ENCODE measurements at places on chromosomes 6 and 20. TPM values are rescaled to one million over a fixed set of nuclear protein-coding genes. Genes with fewer than 3 reads are reported as not detected.
A peak's percentile ranks its signal among the peaks of the same experiment; 100 is the strongest.

GRCh38 chr6:107806691-107807090, 17.4 kb downstream of the SCML4 start:
- no peak for DNase-seq
- peaks cover 3% of the 10 kb centered on the region for H3K4me1 ChIP-seq
- no peak overlapping the region for H3K4me3 ChIP-seq
- no peaks in the 10 kb centered on the region for H3K27me3 ChIP-seq
- no peak overlapping the region for H3K27ac ChIP-seq

DNA sequence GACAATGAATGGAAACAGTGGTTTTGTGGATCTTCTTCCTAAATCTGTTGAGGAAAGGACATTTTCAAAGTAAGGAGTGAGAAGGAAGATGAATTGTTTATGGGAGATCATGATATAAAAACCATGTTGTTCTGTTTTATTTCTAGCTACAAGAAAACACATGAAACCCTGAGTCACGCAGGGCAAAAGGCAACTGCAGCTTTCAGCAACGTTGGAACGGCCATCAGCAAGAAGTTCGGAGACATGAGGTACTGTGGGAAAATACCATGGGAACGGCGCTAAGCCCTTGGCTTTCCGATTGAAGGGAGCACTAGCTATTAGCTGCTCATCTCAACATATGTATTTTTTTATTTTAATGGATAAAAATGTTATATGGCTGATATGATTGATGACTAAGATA, 53.6 kb downstream of the HDDC2 start:
- no peaks in the 10 kb centered on the region for H3K36me3 ChIP-seq
- no peaks in the 10 kb centered on the region for H3K4me1 ChIP-seq
- H3K4me3 ChIP-seq, result no peak overlapping the region
- no peak for DNase-seq

- no peak overlapping the region for H3K27ac ChIP-seq
- DNase-seq, result no peak
- H3K4me3 ChIP-seq, result no peak overlapping the region
- H3K4me1 ChIP-seq, result peaks cover 11% of the 10 kb centered on the region
- no peaks in the 10 kb centered on the region for H3K36me3 ChIP-seq
These were observed 11.3 kb upstream of the TFAP2A start for GRCh38 chr6:10425975-10426780.

- no peaks in the 10 kb centered on the region for H3K4me1 ChIP-seq
- no peaks in the 10 kb centered on the region for H3K36me3 ChIP-seq
- DNase-seq, result no peak
- H3K27me3 ChIP-seq, result peaks cover 2% of the 10 kb centered on the region
- H3K27ac ChIP-seq, result no peak overlapping the region
These were observed 126.2 kb upstream of the ARID1B start for GRCh38 chr6:156650896-156651390.

DNA sequence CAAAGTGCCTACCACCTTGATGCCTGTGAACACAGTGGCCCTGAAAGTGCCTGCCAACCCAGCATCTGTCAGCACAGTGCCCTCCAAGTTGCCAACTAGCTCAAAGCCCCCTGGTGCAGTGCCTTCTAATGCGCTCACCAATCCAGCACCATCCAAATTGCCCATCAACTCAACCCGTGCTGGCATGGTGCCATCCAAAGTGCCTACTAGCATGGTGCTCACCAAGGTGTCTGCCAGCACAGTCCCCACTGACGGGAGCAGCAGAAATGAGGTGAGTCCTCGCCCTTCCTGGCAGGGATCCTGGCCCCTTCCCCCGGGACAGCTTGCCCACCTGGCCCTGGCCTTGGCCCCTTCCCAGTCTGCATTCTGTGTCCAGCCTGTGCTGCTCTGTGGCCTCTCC, 17.9 kb downstream of the MAVS start:
- no peak for DNase-seq
- peaks cover 63% of the 10 kb centered on the region for H3K36me3 ChIP-seq
- H3K27ac ChIP-seq, result no peak overlapping the region
- H3K4me3 ChIP-seq, result no peak overlapping the region
- no peaks in the 10 kb centered on the region for H3K4me1 ChIP-seq

GRCh38 chr6:100461278-100461916, 3.3 kb downstream of the SIM1 start:
- H3K36me3 ChIP-seq, result no peaks in the 10 kb centered on the region
- no peak for DNase-seq
- peaks cover 22% of the 10 kb centered on the region for H3K4me1 ChIP-seq

GRCh38 chr6:17638212-17638715, 38.2 kb downstream of the FAM8A1 start:
- DNase-seq, result no peak
- no peak overlapping the region for H3K4me3 ChIP-seq
- peaks cover 64% of the 10 kb centered on the region for H3K36me3 ChIP-seq

DNA sequence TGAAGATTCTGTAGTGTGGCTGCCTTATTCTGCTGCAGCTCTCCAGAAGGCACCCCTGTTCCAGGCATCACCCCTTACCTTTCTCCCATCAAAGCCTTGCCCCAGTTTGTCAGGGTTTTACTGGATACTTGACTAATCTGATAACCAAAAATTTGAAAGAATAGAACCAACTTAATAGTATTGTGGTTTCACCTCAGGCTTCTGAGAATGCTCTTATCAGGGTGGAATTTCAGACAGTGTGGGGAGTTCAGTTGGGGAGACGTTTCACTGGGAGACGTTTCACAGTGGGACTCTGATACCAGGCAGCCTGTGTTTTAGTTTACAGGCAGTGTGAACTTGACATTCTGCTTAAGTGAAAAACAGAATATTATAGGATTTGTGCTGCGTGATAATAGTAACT, 50.5 kb downstream of the SCAND1 start:
- no peak overlapping the region for H3K27ac ChIP-seq
- no peak for DNase-seq
- no peak overlapping the region for H3K4me3 ChIP-seq
- H3K27me3 ChIP-seq, result no peaks in the 10 kb centered on the region
- no peaks in the 10 kb centered on the region for H3K4me1 ChIP-seq

- H3K36me3 ChIP-seq, result no peaks in the 10 kb centered on the region
- H3K27me3 ChIP-seq, result no peaks in the 10 kb centered on the region
- H3K27ac ChIP-seq, result no peak overlapping the region
- H3K4me3 ChIP-seq, result no peak overlapping the region
- no peaks in the 10 kb centered on the region for H3K4me1 ChIP-seq
These were observed 180.2 kb upstream of the HDAC2 start for GRCh38 chr6:114151064-114151690.

GRCh38 chr6:36094753-36095496, 35.4 kb upstream of the MAPK13 start:
- peak; percentile 93 for DNase-seq
- H3K4me3 ChIP-seq, result no peak overlapping the region
- peaks cover 11% of the 10 kb centered on the region for H3K36me3 ChIP-seq
- peaks cover 20% of the 10 kb centered on the region for H3K4me1 ChIP-seq
- no peaks in the 10 kb centered on the region for H3K27me3 ChIP-seq
- no peak overlapping the region for H3K27ac ChIP-seq

GRCh38 chr6:135651964-135652755, 154.6 kb upstream of the AHI1 start:
- DNase-seq, result no peak
- H3K36me3 ChIP-seq, result no peaks in the 10 kb centered on the region
- H3K4me1 ChIP-seq, result peaks cover 4% of the 10 kb centered on the region
- H3K4me3 ChIP-seq, result no peak overlapping the region

DNA sequence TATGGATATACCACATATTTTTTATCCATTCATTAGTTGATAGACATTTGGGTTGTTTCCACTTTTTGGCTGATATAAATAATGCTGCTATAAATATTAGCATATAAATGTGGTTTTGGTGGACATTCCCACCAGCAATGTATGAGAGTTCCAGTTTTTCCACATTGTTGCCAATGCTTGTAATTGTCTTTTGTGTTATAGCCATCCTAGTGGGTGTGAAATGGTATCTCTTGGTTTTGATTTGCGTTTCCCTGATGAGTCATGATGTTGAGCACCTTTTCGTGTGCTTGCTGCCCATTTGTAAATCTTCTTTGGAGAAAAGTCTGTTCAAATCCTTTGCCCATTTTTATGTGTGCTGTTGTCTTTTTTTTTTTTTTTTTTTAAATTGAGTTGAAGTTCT, 54.4 kb downstream of the DHX35 start:
- DNase-seq, result no peak
- H3K27me3 ChIP-seq, result no peaks in the 10 kb centered on the region
- no peak overlapping the region for H3K4me3 ChIP-seq
- H3K27ac ChIP-seq, result no peak overlapping the region

DNA sequence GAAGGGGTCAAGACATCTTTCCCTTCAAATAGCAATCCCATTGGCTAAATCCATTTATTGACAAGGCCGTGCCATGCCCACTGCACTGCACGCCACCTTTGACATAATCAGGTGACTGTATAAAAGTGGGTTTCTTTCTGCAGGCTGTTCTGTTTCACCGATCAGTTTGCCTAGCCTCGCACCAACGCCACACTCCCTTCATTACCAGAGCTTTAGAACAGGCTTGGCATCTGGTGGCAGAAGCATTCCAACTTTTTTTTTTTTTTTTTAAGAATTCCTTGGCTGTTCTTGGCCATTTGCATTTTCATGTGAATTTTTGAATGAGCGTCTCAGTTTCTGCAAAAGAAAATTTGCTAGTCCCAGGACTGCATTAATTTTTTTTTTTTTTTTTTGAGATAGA, 78.1 kb downstream of the PPP1R3G start:
- no peaks in the 10 kb centered on the region for H3K4me1 ChIP-seq
- H3K36me3 ChIP-seq, result no peaks in the 10 kb centered on the region
- no peaks in the 10 kb centered on the region for H3K27me3 ChIP-seq
- H3K27ac ChIP-seq, result no peak overlapping the region
- no peak for DNase-seq

DNA sequence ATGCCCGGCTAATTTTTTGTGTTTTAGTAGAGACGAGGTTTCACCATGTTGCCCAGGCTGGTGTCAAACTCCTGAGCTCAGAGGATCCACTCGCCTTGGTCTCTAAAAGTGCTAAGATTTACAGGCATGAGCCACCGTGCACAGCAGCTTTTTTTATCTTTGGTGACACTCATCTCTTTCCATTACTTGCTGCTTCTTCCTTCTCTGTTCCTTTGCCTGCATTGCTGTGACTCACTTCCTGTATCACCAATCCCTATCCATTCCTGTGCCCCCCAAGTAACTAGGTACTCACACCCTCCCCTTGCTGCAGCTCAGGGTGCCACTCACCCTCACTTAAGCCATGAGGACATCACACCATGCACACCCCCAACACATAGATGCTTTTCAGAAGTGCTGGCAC, 24.6 kb downstream of the KHDC1L start:
- no peaks in the 10 kb centered on the region for H3K36me3 ChIP-seq
- H3K4me3 ChIP-seq, result no peak overlapping the region
- H3K27ac ChIP-seq, result no peak overlapping the region
- H3K4me1 ChIP-seq, result no peaks in the 10 kb centered on the region
- DNase-seq, result no peak
- no peaks in the 10 kb centered on the region for H3K27me3 ChIP-seq

DNA sequence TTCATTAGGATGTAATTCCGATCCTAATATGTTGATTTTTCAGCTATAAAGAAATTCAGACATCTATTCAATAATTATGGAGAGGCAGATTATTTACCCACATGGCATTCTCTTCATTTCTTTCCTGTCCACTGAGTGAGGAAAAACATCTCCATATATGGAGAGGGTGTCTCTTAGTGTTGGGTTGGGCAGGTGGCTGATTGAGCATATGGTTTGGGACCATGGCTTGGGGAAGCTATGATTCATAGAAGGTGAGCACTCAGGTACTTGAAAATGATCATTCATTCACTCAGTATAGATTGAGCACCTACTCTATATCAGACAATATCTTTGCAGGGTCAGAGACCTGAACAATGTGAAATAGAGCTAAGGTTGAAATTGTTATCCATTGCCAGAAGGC, 41.3 kb upstream of the IL20RA start:
- no peaks in the 10 kb centered on the region for H3K4me1 ChIP-seq
- DNase-seq, result no peak
- peaks cover 4% of the 10 kb centered on the region for H3K27me3 ChIP-seq
- H3K4me3 ChIP-seq, result no peak overlapping the region
- H3K36me3 ChIP-seq, result no peaks in the 10 kb centered on the region

- no peaks in the 10 kb centered on the region for H3K27me3 ChIP-seq
- H3K27ac ChIP-seq, result no peak overlapping the region
- no peak overlapping the region for H3K4me3 ChIP-seq
- no peak for DNase-seq
- peaks cover 56% of the 10 kb centered on the region for H3K4me1 ChIP-seq
These were observed 33.0 kb downstream of the RIPOR2 start for GRCh38 chr6:24902782-24903181.

DNA sequence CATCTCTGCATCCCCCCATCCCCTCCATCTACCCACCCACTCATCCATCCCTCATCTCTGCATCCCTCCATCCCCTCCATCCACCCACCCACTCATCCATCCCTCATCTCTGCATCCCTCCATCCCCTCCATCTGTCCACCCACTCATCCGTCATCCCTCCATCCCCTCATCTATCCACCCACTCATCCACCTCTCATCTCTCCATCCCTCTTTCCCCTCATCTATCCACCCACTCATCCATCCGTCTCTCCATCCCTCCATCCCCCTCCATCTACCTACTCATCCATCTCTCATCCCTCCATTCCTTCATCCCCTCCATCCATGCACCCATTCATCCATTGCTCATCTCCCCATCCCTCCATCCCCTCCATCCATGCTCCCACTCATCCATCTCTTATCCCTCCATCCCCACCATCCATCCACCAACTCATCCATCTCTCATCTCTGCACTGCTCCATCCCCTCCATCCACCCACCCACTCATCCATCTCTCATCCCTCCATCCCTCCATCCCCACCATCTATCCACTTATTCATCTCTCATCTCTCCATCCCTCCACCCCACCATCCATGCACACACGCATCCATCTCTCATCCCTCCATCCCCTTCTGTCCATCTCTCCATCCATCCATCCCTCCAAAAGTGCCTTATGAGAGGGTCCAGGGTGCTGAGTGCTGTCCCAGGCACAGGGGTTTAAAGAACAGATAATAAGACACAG, 51.4 kb downstream of the WDR27 start:
- no peak overlapping the region for H3K27ac ChIP-seq
- peaks cover 7% of the 10 kb centered on the region for H3K4me1 ChIP-seq
- no peaks in the 10 kb centered on the region for H3K27me3 ChIP-seq
- no peak overlapping the region for H3K4me3 ChIP-seq

- no peaks in the 10 kb centered on the region for H3K27me3 ChIP-seq
- DNase-seq, result no peak
- peaks cover 22% of the 10 kb centered on the region for H3K36me3 ChIP-seq
- no peak overlapping the region for H3K4me3 ChIP-seq
- H3K4me1 ChIP-seq, result peaks cover 27% of the 10 kb centered on the region
These were observed 122.6 kb downstream of the OPRM1 start for GRCh38 chr6:154161689-154162088.

- H3K36me3 ChIP-seq, result no peaks in the 10 kb centered on the region
- H3K27me3 ChIP-seq, result no peaks in the 10 kb centered on the region
- no peak overlapping the region for H3K4me3 ChIP-seq
- H3K27ac ChIP-seq, result no peak overlapping the region
- no peak for DNase-seq
- peaks cover 7% of the 10 kb centered on the region for H3K4me1 ChIP-seq
These were observed 167.0 kb upstream of the MYLIP start for GRCh38 chr6:15961635-15962448.

ADGRB3 gene
- not detected for total RNA-seq

PTCRA gene
- 3.7 TPM for total RNA-seq

MUC21 gene
- not detected for total RNA-seq

LST1 gene
- 120 TPM for total RNA-seq

MAFB gene
- 19.7 TPM for total RNA-seq

TSBP1 gene
- total RNA-seq, result not detected
